Activated CD4-positive, alpha-beta T cell treated with anti-CD3 and anti-CD28 coated beads, Interleukin-2, amount 10 ng/mL, durations not matched to agents 7 days and 5 days (primary cell): ENCODE measurements at places on chromosomes 3 and 15.
A peak's percentile ranks its signal among the peaks of the same experiment; 100 is the strongest.

DNA sequence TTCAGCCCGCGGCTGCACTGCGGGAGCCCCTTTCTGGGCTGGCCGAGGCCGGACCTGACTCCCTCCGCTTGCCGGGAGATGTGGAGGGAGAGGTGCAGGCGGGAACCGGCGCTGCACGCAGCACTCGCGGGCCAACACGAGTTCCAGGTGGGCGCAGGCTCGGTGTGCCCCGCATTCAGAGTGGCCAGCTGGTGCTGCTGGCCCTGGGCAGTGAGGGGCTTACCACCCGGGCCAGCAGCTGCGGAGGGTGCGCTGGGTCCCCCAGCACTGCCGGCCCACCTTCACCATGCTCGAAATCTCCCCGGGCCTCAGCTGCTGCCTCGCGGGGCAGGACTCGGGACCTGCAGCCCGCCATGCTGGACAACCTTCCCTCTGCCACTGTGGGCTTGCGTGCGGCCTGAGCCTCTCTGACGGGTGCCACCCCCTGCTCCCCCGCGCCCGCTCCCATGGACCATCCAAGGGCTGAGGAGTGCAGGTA lies 733.5 kb upstream of the CCDC54 start:
- DNase-seq: no peak

- DNase-seq: no peak
These were observed 97.1 kb upstream of the TRIM42 start for GRCh38 chr3:140580746-140581145.

DNA sequence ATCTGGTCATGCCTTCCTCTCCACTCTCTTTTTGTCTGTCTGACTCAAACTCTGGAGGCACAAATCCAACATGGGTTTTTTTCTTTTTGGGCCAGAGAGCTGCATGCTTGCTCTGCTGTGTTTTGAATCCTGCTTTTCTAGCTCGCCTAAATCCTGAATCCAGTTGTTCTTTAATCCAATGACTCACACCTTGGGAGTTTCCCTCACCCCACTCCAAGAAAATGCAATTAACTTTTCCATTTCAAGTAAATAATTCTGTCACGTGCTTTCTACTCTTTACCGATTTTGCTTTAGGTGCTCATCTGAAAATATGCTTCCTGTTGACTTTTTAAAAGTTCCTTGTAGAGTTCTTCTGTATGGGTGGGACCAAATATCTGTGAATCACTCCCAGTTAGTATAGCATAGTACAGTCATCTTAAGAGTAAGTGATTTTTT lies 47.6 kb downstream of the SLMAP start:
- peak; percentile 7 for DNase-seq

- DNase-seq: peak; percentile 83
These were observed 60.5 kb downstream of the SPTSSB start for GRCh38 chr3:161310649-161311423.

GRCh38 chr15:74108111-74108510 lies 22.3 kb upstream of the ISLR2 start:
- DNase-seq: no peak

DNA sequence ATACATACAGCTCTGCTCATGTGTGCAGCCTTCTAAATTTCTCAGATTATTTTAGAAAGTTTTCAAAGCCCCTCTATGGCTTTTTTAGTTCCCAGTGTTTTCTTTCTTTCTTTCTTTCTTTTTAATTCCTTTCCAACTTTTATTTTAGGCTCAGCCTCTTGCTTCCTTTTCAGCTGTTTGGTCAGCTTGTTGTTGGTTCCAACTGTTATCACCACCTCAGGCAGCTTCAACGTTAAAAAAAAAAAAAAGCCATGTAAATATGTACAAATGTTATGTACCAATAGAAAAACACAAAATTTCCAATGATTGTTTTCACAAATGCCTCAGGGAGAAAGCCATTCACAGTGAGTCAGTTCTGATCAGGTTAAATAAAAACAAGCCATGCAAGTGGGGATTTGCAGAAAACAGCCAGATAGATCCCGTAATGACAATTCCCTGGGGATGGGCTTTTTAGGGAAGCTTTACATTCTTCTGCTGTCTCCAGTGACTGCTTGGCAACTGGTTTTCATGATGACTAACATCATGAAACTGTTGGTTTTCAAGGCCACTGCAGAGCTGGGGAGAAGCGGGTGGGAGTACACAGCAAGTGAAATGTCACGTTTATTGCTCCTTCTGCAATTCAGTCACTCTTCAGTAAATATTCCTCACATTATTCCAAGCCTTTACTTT lies 908.4 kb downstream of the EPHA3 start:
- DNase-seq: no peak

- no peak for DNase-seq
These were observed 2.6 kb upstream of the CPNE9 start for GRCh38 chr3:9701006-9701405.

GRCh38 chr3:108461661-108462111 lies 48.7 kb downstream of the MYH15 start:
- DNase-seq: no peak

DNA sequence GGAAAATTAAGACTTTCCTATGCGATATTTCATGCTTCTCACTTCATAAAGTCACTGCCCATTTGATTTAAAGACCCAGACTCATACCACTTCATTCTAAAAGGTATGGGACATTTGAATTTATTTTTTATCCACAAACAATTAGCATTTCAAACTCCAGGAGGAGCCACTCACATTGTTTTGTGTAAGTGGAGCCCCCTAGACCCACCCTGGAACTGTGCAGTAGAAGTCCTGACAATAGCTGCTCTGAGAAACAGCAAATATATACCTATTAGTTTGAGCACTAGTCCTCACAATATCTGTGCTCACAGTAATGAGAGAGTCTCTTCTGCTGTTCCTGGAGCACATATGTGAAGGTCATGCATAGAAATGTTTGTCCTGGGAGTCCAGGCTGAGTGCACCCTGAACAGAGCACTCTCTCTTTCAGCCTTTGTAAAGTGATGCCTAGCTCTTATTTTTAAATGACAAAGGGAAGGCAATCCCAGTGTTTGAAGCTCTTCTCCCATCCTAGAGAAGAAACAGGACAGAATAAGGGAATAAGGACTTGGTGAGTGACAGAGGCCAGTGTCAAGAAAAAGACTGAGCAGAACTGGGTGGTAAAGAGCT lies 127.5 kb upstream of the STRIT1 start:
- no peak for DNase-seq

GRCh38 chr3:31240874-31241273 lies 291.9 kb upstream of the STT3B start:
- no peak for DNase-seq

GRCh38 chr15:60301024-60301423 lies 96.8 kb downstream of the ANXA2 start:
- no peak for DNase-seq

DNA sequence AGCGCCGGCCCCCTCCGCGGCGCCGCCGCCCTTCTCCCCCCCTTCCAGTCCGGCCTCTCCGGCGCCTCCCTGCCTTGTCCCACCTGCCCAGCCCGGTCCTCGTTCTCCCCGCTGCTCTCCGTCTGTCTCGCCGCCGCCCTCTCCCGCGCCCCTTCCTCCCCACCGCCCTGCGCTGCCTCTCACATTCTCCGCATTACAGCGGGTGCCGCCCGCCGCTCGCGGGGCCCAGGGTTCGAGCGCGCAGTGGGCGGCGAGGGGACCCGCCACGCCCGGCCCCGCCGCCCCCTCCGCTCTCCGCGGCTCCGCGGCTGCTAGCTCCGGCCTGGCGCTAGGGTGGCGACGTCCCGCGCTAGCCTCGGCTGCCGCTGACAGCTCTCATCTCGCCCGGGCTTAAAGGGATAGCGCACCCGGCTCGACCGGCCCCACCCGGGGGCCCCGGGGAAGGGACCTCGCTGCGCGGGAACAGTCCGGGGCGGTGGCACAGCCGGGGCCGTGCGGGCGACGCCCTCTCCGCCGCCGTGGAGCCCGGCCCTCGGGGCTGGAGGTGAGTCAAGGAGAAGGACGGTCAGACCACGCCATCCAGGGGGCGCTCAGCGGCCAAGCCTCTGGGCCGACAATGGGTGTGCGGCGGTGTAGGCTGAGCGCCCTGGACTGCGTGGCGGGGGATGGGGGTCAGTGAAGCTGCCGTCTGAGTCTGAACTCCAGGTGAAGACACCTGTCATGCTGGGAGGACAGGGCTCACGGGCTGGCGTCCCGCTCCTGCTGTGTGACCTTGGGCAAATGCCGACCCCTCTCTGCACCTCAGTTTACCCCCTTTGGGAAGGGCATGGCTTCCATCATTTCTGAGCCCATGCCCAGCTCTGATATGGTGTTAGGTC lies 187.4 kb upstream of the LINGO1 start:
- no peak for DNase-seq

GRCh38 chr15:69659454-69660050 lies 206.9 kb downstream of the RPLP1 start:
- DNase-seq: no peak

DNA sequence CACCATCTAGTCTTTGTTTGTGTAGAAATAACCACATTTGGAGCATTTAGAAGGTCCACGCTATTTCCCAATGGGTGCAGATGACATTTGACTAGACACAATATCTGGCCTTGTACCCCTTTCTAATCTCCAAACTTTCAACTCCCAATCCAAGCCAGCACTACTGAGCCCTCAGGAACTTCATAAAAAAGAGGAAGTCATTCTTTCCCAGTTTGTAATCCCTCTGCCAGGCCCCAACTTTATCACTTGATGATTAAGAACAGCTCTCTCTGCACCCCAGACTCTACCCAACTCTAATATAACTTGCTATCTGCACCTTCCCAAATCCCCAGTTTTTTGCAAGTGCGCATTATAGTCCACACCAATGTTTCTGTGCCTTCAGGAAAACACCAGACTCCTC lies 170.2 kb downstream of the KCNMB2 start:
- DNase-seq: no peak

GRCh38 chr3:43388915-43389314 lies 102.6 kb downstream of the SNRK start:
- DNase-seq: no peak

- no peak for DNase-seq
These were observed 148.4 kb downstream of the CNTN4 start for GRCh38 chr3:2246873-2247648.

GRCh38 chr3:157201648-157202278 lies 41.8 kb upstream of the CCNL1 start:
- DNase-seq: no peak

DNA sequence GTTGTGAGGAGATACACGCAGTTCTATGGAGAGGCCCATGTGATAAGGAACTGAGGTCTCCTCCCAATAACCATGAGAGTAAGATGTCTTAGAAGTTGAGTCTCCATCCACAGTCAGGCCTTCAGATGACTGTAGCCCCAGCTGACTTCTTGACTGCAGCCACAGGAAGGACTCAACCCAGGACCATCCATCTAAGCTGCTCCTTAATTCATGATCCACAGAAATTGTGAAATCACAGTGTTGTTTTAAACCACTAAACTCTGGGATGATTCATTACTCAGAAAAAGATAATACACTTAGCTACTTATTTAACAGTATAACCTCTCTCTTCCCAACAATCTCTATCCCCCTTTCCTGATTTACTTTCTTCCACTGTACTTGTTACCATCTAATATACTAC lies 173.3 kb downstream of the ALDH1A2 start:
- DNase-seq: no peak

- DNase-seq: no peak
These were observed 161.0 kb downstream of the ARRDC4 start for GRCh38 chr15:98121536-98121935.

DNA sequence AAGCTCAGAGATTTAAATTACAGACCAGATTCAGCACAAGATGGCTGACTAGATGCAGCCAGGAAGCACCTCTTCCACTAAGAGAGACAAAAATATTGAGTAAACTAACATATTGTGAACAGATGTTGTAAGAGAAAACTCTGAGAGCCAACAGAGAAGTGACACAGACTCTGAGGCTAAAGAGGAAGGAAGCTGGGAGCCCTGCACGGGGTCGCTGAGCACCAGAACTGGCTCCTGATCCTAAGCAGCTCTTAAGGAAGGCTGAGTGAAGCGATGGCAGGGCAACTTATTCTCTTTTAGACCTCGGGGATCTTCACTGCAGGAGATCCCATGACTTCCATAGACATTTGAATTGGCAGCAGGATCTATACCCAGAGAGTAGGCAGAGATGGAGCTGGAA lies 578.0 kb upstream of the GRM7 start:
- DNase-seq: no peak

DNA sequence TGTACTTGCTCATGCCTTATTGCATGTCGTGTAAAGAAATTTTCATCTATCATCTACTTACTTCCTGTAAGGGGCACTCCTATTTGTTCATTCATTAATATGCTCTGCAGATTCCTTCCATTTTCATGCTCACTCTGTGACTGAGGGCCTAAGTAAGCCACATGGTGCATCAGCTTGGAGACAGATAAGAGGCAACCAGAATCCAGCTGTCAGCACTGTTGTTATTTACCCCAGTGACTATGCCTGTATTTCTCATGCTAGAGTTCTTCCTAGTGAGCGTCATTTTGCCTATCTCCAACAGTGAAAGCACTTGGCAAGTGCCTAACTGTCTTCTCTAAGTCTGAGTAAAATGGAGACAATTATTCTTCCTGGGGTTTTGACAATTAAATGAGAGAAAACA lies 124.8 kb upstream of the ABI3BP start:
- no peak for DNase-seq

DNA sequence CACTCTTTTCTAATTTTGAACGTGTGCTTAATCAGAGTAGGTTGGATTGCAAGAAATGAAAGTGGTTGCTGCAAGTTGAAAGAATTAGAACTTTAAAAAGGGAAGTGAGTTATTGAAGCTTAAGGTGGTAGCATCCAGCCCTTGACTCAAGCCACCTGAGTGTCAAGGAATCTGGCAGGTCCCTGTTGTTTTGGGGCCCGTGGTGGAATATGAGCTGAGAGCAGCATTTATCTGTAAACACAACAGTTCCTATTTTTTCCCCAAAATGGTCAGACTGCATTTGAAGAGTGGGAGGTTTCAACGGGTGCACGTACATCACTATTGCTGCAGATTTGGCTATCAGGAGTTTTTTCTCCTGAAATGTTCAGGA lies 1.7 kb downstream of the ITPR1 start:
- DNase-seq: no peak

DNA sequence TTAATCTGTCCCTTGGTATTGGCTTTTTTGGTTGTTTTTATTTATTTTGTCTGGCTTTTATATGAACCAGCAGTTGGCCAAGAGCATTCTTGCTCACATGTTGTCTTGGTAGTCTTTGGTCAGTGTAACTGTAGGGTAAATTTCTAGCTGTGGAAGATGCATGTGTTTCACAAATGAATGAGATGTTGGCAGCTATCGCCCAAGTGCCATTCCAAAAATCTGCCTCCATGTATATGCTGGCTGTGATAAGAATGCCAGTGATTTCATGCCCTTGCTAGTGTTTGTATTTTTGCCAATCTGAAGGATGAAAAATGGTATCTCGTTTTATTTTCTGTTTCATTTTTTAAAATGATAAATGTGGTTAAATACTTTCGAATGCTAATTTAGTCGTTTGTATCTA lies 50.1 kb downstream of the TLNRD1 start:
- no peak for DNase-seq

DNA sequence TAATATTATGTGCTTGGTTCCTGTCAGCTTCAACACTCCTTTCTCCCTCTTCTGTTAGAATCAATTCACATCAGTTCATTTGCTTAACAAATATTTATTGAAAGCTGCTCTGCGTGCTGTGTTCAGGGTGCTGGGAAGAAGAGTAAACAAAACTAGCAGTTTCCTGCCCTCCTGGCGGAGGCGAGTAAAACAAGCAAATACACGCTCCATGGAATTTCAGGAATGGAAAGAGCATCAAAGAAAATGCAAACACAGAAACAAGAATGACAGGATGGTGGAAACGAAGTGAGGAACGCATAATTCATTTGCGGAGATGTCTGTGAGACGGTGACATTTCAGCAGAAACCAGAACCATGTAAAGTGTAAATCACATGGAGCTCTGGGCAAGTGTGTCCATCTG lies 49.4 kb upstream of the SPTSSB start:
- DNase-seq: no peak
